CD8-positive, alpha-beta T cell (primary cell): ENCODE measurements at places on chromosomes 1 and 21.
A peak's percentile ranks its signal among the peaks of the same experiment; 100 is the strongest.

DNA sequence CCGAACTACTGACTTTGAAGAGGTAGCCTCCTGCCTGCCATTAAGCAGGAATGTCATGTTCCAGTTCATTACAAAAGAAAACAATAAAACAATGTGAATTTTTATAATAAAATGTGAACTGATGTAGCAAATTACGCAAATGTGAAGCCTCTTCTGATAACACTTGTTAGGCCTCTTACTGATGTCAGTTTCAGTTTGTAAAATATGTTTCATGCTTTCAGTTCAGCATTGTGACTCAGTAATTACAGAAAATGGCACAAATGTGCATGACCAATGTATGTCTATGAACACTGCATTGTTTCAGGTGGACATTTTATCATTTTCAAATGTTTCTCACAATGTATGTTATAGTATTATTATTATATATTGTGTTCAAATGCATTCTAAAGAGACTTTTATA, 159.8 kb upstream of the SGIP1 start:
- DNase-seq, result no peak

DNA sequence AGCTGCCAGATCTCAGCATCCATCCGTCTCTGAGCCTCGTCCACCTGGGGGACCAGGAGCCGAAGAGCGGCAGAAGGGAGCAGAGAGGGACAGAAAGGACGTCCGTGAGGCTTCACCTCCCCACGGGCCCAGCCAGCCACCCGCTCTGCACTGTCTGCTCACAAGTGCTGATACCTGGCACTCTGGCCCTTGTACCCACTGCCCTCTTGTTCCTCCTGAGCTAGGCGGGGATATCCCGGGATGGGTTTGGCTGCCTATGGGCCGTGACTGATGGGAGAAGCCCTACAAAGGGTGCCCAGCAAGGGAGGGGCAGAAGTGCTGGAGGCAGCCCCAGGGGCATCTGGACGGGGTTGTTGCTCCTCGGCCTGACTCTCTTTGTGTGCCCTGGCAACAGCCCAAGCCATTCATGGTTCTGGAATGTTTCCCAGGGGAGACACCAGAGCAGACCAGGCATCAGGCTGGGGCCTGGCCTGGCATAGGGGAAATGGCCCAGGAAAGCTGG, 57.6 kb downstream of the LDLRAD2 start:
- DNase-seq, result no peak

DNA sequence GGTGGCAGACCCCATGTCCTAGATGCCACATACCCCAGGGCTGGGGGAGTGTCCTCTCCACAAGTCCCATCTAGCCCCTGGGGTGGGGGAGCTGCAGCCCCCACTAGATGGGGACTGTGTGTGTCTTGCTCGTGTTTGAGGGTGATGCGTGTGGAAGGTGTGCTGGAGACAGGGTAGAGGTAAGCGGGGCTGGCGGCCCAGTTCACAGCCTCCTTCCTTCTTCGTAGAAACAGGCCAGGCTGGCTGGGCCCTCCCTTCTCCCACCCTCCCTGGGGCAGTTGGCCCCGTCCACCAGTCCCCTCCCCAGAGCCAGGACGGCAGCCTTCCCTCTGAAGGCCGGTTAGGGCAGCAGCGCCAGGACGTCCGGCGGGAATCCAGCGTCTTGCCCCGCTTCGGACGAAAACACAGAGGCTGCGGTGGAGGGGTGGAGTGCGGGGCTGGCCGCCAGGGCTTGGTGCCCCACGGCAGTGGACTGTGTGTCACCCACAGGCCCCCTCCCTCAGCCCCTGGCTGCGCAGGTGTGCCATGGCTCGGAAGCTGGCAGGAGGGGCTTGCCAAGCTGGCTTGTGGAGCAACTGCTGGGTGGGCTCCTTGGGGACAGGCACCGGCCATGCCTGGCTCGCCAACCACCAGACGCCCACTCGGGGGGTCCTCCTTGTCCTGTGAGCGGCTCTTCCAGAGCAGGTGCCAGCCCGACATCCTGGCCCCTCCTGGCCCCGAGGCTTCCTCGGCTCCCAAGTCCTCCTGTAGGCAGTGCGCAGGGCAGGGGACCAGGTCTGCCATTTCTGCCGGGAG, 3.6 kb downstream of the PRDM16 start:
- no peak for DNase-seq

DNA sequence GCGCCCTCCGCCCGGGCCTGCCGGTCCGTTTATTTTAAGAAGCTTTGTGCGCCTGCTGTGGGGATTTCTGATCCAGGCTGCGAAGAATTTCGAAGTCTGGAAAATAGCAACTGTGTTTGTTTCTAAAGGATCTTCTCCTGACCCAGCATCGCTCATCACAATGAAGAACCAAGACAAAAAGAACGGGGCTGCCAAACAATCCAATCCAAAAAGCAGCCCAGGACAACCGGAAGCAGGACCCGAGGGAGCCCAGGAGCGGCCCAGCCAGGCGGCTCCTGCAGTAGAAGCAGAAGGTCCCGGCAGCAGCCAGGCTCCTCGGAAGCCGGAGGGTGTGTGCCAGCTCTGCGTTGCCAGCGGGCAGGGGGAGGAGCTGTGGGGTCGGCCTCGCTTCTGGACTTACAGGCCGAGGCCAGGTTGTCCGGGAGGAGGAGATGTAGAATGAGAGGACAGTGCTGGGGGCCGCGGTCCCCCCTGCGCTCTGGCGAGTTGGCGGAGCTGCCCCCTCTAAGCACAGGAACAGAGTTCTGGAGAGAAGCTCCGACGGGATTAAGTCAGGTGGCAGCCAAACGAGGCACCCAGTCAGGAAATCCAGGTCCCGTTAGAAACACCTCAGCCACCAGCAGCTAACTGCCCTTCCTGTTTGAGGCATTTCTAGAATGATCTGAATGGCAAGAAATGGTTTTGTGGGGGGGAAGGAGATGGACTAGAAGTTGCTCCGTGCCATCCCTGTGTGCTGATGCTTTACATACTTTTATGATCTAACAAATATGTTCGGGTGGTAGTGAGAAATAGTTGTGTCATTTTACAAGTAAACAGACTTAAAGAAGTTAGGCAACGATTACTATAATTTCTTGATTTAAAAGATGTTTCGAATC, 948 bp downstream of the TXLNA start:
- DNase-seq, result peak; percentile 44

GRCh38 chr21:25179116-25179515, 428.2 kb downstream of the MRPL39 start:
- DNase-seq, result no peak

DNA sequence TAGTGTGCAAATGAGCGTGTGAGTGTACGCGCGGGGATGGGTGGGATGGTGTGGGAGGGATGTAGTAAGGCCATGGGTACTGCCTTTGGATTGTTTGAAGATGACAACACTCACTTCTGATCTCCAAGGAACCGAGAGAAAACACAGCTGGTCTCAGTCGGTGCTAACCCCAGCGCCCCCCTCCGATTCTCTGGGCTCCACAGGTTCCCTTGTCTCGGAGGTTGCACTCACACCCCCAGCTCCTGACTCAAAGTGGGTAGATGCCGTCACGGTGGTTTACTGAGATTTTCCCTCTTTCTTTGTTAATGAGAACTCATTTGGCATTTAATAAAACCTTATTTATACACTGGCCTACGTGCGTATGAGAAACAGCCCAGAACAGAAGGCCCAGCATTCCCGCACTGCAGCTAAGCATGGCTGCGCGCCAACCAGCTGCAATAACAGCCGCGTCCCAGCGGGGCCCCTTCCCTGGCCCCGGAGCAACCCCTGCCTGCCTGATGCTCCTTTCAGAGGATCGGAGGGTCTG, 25.8 kb downstream of the ABCA4 start:
- no peak for DNase-seq

- no peak for DNase-seq
Observed at GRCh38 chr1:199857108-199857507, 170.4 kb upstream of the NR5A2 start.

GRCh38 chr1:8390707-8391106, 72.8 kb downstream of the SLC45A1 start:
- DNase-seq, result no peak

GRCh38 chr1:197845886-197846285, 56.5 kb upstream of the C1orf53 start:
- no peak for DNase-seq

DNA sequence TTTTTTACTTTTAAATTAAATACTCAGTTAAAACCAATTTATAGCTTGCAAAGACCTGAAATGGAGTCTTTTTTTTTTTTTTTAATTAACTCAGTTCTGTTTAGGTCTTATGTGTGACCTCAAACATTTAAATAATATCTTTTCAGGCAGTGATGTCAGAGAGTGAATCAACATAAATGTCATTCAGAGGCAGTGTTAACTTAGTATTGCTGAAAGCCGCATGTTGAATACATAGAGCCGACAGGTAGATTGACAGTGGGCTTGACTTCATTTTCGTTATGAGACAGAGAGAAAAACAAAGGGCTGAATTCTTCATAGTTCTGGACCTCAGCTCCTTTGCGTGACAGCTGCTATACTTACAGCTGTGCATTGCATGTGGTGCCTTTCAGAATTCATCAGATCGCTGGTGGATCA, 51.5 kb downstream of the PRDM2 start:
- no peak for DNase-seq

GRCh38 chr1:236502972-236503639, 20.7 kb upstream of the LGALS8 start:
- DNase-seq, result no peak

GRCh38 chr1:216910081-216910840, 187.0 kb upstream of the ESRRG start:
- DNase-seq, result no peak

- no peak for DNase-seq
Observed at GRCh38 chr1:117630423-117630998, 24.7 kb downstream of the TENT5C start.

- peak; percentile 12 for DNase-seq
Observed at GRCh38 chr1:78045926-78046778, at the start of gene GIPC2. Gene GIPC2 (plus strand): TSS chr1:78045966. CDS start chr1:78046095, 129 bp downstream.

- DNase-seq, result no peak
Observed at GRCh38 chr1:154418062-154418921, 13.1 kb downstream of the IL6R start.

DNA sequence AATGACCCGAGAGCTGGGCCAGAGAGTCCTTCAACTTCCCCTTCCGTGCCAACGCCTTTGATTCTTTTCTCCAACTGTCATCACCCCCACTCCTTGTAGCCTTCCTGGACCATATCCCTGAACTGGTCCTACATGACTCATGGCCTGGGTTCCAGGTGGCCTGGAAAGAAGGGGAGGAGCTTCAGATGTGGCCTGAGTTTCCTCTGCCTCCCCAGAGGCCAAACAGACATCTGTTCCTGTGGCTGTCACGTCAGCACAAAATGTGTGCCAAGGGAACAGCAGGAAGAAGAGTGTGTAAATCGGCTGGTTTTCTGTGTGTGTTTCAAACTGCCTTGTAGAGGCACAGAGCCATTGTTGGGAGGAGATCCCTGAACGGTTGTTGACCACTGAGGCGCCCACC, 24.9 kb upstream of the KIRREL1 start:
- no peak for DNase-seq

DNA sequence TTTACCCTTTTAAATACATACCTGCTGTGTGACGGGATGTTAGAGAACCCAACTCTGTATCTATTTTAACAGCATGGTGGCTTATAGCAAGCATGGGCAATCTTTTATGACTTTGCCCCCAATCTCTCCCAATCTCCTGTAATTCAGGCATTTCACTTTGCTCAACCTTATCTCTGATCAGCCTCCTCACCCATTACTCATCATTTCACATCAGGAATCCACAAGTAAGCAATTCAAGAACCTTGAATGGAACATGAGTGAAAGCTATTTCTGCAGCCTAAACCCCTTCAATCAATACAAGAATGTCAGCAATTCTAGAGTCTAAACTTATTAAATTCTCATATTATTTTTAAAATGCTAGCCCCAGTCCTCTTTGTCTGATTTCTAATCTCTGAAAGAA, 199.8 kb downstream of the ST6GALNAC3 start:
- DNase-seq, result no peak

GRCh38 chr1:33468967-33469366, 3.5 kb upstream of the ZSCAN20 start:
- no peak for DNase-seq

DNA sequence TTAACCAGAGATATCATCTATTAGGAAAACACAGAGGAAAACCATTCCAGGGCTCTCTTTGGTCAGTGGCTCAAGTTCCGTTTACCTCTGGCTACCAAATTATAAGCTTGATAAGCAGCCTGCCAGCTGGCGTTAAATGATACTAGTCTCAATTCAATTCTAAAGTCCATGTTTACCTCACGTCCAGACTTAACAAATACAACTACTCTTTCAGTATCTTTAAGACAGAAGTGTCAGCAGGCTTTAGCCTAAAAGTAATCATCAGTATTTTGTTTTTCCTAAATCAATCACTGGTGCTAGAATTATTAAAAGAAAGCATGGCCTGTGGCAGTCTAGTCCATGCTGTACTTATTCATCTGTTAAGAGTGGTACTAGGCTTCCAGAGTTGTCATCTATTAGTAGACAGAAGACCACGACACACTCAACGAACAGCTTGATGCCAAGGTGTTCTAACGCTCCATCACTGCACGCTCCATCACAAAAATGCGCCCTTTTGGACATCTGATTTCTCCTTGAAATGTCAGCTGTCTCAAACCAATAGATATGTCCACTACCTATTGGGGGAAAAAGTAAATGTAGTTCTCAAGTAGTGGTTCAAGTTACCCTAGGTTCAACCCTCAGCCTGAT, 1.5 kb downstream of the IVNS1ABP start:
- DNase-seq, result no peak

DNA sequence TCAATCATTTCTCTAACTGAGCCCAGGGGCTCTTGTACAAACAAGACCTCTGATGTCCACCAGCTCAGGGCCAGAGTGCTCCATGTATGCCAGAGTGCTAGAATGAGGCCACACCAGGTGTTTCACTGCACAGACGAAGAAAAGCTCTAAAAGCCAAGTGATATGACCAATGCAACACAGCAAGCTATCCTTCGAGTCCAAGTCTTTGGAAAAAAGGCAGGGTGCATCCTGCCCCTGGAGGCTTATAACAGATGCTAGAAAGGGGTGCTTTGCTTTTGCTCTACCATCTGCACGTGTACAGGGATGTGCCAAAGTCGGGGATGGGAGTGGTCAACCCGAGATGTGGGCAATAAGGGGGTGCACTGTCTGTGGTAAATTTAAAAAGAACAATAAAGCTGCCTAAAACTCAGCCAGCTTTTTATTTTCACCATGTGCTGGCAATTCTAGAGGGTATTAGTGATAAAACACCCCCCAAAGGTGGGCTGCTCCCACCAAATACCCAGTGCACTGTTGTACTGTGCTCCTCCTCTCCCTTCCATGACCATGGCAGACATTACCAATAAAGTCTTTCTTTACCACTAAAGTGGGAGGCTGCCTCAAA, 32.1 kb downstream of the SMIM12 start:
- no peak for DNase-seq

DNA sequence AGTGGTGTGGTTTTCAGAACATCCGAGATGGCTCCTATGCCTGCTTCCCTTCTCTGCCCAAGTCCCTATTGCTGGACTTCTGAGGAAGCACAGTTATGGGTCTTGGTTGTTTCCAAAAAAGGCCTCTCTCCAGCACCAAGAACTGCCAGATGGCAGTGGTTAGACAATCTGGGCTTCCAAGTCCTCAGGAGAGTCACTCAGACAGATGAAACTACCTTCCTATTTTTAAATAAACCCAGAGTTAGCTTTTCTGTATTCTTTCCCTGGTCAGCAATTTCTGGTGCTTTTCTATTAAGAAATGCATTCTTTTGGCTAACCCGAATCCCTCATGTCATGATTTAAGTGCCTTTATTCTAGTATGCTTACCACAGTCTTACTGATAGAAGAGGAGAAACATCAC, 245.9 kb downstream of the PRDM2 start:
- DNase-seq, result no peak

GRCh38 chr1:70907563-70908310, 139.9 kb downstream of the PTGER3 start:
- DNase-seq, result no peak

GRCh38 chr1:78560811-78561210, 59.4 kb upstream of the IFI44L start:
- no peak for DNase-seq

- DNase-seq, result no peak
Observed at GRCh38 chr1:154879038-154879421, 8.9 kb upstream of the KCNN3 start.
